Bone marrow (tissue), 2 donors: ENCODE measurements at places on chromosomes 1 and 21.

- no peak for DNase-seq
These were observed 17.7 kb upstream of the SAMD11 start for GRCh38 chr1:905811-906599.

GRCh38 chr1:65235867-65236805 lies 73.2 kb upstream of the DNAJC6 start:
- no peak for DNase-seq

GRCh38 chr21:33696465-33696864 lies 54.2 kb downstream of the ITSN1 start:
- no peak for DNase-seq

GRCh38 chr1:219506473-219506899 lies 106.4 kb downstream of the ZC3H11B start:
- DNase-seq: no peak

GRCh38 chr1:111332190-111332589 lies 41.5 kb downstream of the CHIA start:
- DNase-seq: no peak

- DNase-seq: no peak
These were observed 355.8 kb downstream of the GPATCH2 start for GRCh38 chr1:217274927-217275654.

- no peak for DNase-seq
These were observed 2.4 kb downstream of the RCAN1 start for GRCh38 chr21:34612557-34612956.

- no peak for DNase-seq
These were observed 79.8 kb upstream of the ROR1 start for GRCh38 chr1:63693944-63694571.

DNA sequence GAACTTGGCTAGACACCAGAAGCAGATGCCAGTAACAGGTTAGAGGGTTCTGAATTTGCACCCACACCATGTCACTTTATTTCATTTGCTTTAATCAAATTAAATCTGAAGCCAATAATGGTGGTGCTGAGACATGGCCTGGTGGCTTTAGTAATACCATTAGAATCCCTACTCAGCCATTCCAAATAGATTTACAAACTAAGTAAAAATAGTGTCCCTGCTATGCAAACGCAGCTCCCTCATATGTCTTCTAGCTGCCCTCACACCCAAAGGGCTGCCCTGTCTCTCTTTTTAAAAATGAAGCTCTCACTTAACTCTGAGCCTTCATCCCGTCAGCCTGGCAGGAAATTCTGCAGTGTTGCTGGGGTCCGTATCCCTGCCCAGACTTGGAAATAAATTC lies 21.1 kb downstream of the GLUL start:
- no peak for DNase-seq
